ENCODE measurements at places on chromosomes 3 and 15.

DNA sequence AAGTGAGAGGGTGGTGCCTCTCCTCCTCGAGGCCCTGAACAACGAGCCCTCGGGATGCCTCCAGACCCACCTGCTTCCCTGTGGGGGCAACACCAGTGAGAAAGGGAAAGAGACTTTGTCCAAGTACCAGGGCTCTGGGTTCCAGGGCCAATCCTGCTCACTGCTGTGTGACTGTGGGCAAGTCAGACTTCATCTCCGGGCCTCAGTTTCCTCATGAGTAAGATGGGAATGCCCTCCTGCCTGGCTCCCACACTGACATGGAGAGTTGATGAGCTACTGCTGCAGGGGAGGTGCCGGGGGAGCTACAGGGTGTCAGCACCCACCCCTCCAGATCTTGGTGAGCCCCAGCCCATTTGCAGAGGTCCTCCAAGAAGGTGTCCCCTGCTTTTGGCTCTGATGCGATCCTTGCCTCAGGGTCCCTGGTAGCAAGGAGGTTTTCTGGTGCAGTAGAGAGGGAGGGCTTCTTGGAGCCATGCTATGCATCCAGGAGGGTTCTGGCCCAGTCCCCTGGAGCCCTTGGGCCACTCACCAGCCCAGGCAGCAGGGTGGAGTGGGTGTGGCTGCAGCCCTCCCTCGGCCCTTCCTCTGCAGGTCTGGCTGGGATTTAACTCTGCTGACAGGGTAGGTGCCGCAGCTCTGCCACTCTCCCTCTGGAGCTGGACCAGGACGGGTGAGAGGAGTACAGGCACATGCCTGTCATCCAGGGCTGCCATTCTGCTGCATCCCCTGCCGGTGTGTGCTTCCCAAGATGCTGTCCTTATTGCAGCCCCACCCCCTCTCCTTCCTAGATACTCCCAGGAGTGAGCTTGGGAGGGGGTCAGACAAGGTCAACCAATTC is 26.9 kb downstream of the LOXL1 start:
- no peak for DNase-seq

GRCh38 chr15:89813381-89814111 is 1.1 kb downstream of the ANPEP start:
- DNase-seq, result no peak

DNA sequence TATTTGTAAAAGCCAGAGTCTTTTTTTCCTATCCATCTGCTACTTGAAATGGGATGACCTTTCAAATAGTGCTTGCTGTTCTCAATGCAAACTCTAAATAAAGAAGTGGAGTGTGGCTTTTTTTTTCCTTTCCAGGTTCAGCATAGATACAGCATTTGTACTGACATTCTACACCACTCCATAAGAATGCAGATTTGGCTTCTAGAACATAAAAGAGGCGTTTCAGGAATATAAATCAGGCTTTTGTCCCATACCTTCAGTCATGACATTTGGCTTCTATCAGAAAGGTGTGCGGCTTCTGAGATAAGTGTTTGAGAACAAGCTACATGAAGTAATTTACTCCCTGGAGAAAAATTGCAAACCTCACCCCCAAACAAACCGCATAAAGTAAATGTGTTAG is 553.1 kb downstream of the FHIT start:
- no peak for DNase-seq

DNA sequence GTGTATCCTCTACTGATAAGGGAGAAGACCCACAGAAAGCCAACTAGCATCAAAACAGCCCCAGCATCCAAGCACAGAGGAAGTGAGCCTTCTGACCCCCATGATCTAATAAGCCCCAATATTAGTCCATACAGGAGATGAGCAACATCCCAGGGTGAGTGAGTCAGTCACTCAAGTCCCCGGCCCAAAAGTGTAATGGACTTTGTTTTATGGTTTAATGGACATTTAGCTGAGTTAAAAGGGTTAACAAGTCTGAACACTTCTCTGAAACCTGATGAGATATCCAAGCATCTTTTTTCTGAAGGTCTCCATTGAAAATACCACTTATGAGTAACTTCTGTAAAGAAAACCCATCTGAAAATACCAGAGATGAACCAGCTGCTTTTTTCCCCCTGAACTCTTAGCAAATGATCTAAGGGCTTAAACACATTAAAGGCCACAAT is 115.6 kb downstream of the GREM1 start:
- DNase-seq, result no peak

GRCh38 chr15:57961919-57962318 is 103.6 kb downstream of the ALDH1A2 start:
- no peak for DNase-seq

- DNase-seq, result no peak
These were observed 63.6 kb downstream of the SMAD6 start for GRCh38 chr15:66765478-66766281.

DNA sequence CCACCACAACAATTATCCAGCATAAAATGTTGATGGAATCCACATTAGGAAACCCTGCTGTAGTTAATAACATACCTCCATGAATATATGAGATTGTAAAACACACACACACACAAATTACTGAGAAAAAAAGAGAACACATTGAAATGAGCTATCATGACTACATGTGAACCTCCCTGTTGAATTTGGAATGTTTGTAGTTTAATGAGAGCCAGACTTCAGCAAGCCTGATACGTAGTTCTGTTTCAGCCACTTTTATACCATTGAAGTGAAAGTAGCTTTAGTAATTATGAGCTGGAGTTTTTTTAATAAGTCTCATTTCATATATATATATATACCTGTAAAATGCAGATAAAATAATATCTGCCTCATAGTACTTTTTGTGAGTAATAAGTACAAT is 1146.4 kb downstream of the NAALADL2 start:
- DNase-seq, result no peak

DNA sequence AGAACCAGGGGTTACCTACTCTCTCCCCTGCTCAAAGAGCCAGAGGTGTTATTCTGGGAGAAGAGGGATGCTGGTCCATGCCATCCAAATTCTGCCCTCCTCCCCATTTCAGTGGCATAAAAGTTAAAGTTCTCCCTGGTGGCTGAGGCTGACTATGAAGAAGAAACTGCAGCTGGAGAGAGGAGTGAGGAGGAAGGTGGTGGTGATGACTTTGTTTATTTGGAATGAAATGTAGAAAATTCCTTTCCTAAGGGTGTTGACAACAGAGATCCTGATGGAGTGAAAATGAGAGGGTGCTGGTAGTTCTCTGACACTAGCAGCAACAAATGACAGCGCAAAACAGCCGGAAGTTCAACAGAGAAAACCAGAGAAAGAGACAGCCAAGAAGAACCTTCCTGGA is 100.4 kb downstream of the PCCB start:
- DNase-seq, result no peak

GRCh38 chr15:70589221-70589620 is 174.1 kb downstream of the UACA start:
- no peak for DNase-seq

GRCh38 chr3:9396301-9396631 is 1.1 kb upstream of the SETD5 start:
- DNase-seq, result peak; percentile 88

- no peak for DNase-seq
These were observed 18.3 kb upstream of the TMEM158 start for GRCh38 chr3:45244356-45244755.

GRCh38 chr3:42720126-42720525 is 17.5 kb upstream of the HHATL start:
- no peak for DNase-seq
